ENCODE measurements at places on chromosomes 1 and 21.

- DNase-seq: peak; percentile 31
These were observed 92.9 kb downstream of the PIGK start for GRCh38 chr1:77126307-77126706.

DNA sequence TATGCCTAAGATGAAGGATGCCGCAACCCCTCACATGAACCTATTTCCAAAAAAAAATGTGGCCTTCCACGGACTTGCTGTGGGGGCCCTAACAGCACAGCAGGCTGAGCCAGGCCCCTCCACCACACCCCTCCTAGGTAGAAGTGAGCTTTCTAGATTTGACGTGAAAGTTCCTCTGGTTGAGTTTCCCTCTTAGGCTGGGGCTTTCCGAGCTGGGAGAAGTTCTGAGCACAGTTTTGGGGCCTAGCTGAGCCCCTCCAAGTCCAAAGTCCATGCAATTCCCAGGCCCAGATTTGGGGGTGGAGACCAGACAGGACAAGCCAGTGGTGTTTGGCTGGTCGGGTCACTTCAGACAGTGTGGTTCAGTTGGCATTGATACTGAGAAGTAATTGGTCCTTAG lies 13.8 kb upstream of the PHLDA3 start:
- no peak for DNase-seq

GRCh38 chr1:185487936-185488335 lies 170.9 kb upstream of the IVNS1ABP start:
- no peak for DNase-seq

DNA sequence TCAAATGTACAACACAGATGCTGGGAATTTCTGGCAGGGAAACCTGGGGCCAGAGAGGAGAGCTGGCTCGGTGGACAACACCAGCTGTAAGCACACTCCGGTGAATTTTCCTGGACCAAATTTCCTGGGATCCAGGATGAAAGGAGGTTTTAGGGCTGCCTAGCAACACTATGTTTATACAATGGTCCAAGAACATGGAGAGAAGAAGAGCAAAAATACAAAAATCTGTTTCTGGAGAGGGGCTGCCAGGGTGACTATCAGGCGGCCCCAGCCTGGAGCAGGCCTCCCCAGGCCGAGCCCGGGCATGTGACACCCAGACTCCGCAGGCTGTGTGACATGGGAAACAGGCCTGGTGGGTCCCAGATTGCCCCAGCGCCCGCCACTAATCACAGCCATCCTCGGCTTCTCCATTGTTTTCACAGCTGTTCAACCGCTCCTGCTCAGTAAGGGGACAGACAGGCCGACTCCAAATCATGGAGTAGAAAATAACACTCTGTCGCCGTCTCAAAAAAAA lies 336.0 kb upstream of the NFIA start:
- DNase-seq: no peak

DNA sequence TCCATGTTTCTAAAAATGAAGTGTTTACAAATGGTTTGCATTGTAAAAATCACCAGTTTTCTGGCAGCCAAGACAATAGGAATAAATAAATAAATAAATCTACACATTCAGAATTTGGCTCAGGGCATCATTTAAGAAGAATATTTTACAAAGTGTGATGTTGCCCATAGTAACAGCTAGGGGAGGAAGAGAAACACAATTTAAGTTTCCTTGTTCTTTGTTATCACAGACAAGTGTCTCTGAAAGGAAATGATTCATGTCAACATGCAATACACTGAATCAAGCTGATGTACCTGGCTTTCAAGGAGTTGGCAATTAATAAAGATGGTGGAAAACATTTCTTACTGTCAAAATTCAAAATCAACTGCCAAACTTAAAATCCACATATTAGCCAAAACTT lies 74.7 kb downstream of the LHX8 start:
- DNase-seq: no peak

GRCh38 chr1:41320895-41321676 lies 40.1 kb upstream of the FOXO6 start:
- no peak for DNase-seq

DNA sequence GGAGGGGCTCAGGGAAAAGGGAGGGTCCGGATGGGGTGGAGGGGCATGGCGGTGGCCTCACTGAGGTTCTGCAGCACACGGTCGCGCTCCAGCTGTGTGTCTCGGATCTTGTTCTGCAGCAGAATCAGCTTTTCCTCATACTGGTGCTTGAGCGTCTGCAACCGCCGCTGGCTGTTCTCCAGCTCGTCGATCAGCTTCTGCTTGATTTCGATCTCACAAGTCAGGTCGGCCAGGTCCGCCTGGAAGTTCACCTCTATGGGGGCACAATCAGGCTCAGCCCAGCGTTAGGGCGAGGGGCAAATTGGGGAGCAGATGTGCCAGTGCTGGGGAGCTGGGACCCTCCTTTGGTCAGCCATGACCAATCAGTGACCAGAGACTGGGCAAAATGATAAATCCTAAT lies 25.2 kb downstream of the KIF21B start:
- no peak for DNase-seq

DNA sequence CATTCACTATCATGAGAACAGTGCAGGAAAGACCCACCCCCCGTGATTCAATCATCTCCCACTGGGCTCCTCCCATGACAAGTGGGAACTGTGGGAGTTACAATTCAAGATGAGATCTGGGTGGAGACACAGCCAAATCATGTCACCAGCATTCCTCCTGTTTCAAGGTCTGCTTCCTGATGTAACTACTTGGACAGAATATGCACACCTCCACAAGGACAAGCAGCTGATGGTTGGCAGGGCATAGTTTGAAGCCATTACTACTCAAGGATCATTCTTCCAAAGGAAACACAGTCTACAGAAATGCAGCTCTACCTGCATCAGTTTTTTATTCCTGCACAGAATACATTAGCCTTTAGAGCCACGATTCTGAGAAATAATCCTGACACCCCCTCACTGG lies 28.5 kb upstream of the RNF2 start:
- no peak for DNase-seq

- DNase-seq: no peak
These were observed 85.3 kb upstream of the RAVER2 start for GRCh38 chr1:64659478-64660138.

DNA sequence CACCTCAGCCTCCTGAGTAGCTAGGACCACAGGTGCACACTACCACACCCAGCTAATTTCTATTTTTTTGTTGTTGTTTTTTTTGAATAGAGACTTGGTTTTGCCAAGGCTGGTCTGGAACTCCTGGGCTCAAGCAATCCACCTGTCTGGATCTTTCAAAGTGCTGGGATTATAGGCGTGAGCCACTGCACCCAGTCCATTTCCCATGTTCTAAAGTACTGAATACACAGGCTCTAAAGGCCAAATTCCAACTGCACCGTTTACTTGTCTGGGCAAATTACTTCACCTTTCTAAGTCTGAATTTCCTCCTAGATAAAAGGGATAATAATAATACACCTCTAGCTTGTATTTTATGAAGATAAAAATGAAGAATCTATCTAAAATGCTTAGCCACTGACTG lies 39.6 kb downstream of the FRRS1 start:
- no peak for DNase-seq

- no peak for DNase-seq
These were observed 34.9 kb upstream of the ARHGEF16 start for GRCh38 chr1:3419415-3420204.

- DNase-seq: no peak
These were observed 24.3 kb upstream of the PLCH2 start for GRCh38 chr1:2451741-2452140.

DNA sequence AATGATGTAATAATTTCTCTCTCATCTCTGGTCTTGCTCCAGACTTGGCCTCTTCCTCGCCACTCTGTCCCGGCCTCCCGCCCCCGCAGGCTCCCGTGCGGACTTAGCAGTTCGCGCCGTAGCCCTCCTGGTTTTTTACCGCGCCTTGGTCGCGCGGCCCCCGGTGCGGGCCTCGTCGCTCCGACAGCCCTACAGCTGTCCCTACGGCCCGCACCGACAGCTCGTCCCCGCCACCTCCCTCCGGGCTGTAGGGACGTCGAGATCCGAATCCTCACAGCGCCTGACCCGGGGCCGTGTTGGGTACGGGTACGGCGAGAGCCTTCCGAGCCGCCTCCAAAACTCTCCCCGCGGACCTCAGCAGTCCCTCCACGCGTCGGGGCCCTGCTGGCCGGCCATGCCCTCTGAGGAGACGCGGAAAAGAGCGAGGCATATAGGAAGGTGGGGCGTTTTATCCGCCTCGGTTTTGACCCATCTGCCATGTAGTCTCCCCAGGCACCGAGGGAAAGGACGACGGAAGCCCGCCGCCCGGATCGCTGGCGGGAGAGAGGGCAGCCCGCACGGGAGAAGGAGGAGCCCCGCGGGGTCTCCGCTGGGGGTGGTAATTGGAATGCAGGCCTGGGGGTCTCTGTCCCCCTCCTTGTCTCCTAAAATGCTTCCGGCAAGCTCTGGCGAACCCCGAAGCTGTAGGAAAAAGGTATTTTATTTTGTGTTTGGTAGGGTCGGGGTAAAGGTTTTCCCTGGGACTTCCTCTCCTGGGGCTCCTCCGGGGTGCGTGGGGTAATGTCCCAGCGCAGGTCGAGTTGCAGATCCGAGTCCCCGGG lies 3.3 kb downstream of the LHX4 start:
- no peak for DNase-seq

DNA sequence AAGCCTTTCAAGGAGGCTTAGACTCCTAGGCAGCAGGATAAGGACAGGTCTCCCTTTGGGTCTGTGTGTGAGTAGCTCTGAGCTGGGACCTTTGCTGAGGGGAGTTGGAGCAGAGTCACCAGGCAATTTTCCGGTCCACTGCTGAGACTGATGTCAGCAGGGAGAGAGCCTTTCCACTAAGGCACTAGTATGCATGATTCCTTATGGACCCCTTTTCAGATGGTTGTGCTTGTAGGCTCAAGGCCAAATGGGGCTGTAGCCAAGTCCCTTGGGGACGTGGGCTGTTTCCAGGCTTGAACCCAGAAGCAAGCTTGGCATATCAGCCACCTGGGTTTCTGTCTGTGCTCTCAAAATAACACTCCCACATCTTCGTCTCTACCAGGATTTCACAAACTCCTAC lies 73.0 kb downstream of the CCDC18 start:
- DNase-seq: no peak

DNA sequence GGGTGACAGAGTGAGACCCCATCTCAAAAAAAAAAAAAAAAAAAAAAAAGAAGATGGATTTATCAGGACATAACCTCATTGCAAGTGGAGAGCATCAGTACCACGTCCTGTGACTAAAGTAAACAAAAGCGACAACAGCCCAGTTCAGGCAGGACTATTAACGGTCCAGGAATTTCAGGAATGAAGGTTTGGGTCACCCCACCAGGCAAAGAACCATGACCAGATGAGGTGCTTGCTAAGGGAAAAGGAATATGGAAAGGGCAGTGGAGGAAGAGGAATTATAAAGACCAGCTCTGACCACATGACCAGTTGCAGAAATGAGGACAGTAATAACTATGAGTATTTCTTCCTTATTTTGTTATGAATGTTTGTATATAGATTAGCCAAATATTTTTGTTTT lies 35.4 kb upstream of the EIF4G3 start:
- DNase-seq: no peak

- peak; percentile 99 for DNase-seq
These were observed at the start of gene CDCA8 for GRCh38 chr1:37692078-37692833. Gene CDCA8, plus strand, starts transcription at chr1:37692516. Its CDS starts 175 bp downstream, at chr1:37692691.

- DNase-seq: no peak
These were observed 399.4 kb downstream of the SMYD3 start for GRCh38 chr1:246107516-246108277.

- no peak for DNase-seq
These were observed 332.7 kb downstream of the NEGR1 start for GRCh38 chr1:71949681-71950080.

DNA sequence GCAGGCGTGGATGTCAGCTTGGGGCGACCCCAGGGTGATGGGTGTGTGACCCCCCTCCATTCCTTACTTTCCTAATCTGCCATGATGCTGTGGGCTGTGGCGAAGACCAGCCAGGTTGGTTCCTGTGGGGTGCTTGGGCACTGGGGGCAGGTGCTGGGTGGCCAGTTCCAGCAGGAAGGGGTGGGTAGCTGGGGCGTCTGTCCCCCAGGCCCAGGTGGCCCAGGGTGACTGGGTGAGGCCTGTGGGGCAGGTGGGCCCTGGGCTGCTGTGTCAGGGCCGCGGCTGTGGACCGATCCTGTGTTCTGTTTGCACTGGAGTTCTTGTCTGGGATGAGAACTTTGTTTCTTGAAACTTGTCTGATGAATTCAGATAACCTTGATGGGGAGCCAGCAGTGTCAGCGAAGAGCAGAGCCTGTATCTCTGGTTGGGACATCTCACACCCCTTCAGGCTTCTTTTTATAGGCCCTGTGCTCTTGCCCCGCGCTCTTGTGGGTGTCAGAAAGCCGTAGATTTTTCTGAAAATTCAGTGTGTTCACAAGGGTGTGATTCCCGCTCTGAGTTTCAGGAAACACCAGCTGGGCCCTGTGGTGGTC lies 3.7 kb downstream of the PRKCZ start:
- DNase-seq: no peak

GRCh38 chr1:151347523-151348246 lies 633 bp upstream of the RFX5 start:
- no peak for DNase-seq

DNA sequence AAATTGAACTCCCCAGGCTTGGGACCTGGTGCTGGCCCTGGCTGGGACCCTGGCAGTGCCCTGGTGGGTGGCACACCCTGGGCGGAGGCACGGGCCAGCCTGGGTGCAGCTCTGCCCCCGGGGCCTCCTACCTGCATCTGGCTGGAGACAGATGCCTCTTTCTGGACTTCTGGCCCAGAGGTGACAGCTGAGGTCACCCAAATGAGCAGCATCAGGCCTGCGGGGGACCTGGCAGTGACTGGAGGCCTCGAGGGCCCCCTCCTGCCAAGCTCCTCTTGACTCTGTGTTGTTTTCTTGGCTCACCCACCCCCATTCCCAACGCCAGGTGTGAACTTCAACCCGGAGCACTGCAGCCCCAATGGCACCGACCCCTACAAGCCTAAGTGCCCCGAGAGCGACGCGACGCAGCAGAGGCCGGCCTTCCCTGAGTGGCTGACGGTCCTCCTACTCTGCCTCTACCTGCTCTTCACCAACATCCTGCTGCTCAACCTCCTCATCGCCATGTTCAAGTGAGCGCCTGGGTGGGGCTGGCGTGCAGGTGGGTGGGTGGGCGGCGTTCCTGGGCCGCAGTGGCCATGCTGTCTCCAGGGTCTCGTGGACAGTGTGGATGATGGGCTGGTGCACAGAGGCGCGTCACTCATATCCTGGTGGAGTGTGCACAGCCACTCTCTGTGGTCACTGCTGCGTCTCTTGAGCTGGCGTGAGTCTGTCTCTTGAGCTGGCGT lies 41.6 kb upstream of the LRRC3 start:
- DNase-seq: no peak

GRCh38 chr21:29145852-29146453 lies 15.5 kb downstream of the MAP3K7CL start:
- DNase-seq: no peak

GRCh38 chr1:182143825-182144645 lies 82.5 kb upstream of the ZNF648 start:
- peak; percentile 46 for DNase-seq

Measured in bone marrow (tissue), 2 donors.